ENCODE measurements at places on chromosomes 4 and X. TPM values are rescaled to one million over a fixed set of nuclear protein-coding genes. Genes with fewer than 3 reads are reported as not detected.

DNA sequence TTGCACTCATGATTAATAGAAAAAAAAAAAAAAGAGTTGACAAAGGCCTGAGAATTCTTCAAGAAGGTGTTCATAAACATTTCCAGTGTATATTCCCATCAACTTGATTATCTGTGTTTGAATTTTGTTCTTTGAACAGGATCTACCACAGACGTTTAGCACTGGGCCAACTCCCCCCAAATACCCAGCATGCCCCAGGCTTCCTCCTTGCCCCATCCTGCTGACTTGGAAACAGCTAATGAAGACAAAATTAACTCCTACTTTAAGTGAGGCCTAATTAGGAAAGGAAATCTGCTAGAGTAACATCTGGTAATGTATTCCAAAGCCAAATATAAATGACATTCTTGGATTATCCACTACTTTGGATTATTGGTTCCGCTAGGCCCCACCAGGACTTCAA lies 52.5 kb downstream of the PPARGC1A start:
- DNase-seq: no peak
- H3K36me3 ChIP-seq: no peaks in the 10 kb centered on the region
- H3K27ac ChIP-seq: no peak overlapping the region
- no peak overlapping the region for H3K4me3 ChIP-seq

Gene CXCL5
- not detected for total RNA-seq

DNA sequence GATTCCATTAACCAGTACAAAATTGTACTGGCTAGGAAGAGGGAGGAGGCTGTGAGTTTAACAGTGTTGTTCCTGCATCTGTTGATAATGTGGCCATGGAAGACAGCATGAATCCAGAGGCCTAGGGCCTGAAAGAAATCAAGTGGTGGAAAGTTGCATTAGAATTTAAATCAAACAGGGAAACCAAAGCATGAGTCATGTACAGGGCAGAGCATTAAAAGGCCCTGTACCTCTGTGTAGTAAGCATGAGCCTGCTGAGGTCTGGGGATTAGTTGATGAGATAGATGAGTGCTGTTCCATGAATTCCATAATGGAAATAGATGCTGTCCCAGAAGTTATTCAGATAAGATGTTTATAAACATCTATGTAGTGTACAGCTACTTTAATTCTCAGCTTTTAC lies 58.3 kb downstream of the MID1IP1 start:
- H3K36me3 ChIP-seq: no peaks in the 10 kb centered on the region
- H3K4me3 ChIP-seq: no peak overlapping the region
- H3K27me3 ChIP-seq: no peaks in the 10 kb centered on the region
- no peaks in the 10 kb centered on the region for H3K4me1 ChIP-seq
- DNase-seq: peak; percentile 41

DNA sequence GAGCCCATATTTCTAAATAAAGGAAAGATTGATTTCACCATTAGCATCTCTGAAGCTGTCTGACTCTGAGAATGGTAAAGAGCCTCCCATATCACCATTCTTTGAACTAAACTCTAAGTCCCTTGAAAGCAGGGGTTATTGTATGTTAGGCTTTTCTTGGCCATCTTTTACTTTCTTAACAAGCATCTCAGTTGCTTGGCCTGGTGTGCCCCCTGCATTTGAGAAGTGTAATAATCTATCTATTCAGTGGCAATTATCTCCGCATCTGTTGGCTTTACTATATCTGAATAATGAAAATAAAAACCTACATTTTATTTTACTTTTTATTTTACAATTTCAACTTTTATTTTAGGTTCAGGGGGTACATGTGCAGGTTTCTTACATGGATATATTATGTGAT lies 128.3 kb upstream of the ARMCX2 start:
- H3K27ac ChIP-seq: no peak overlapping the region
- no peak for DNase-seq
- H3K36me3 ChIP-seq: no peaks in the 10 kb centered on the region
- H3K27me3 ChIP-seq: no peaks in the 10 kb centered on the region

- no peaks in the 10 kb centered on the region for H3K36me3 ChIP-seq
- H3K4me1 ChIP-seq: no peaks in the 10 kb centered on the region
- no peak overlapping the region for H3K4me3 ChIP-seq
- DNase-seq: peak; percentile 43
Measured at GRCh38 chr4:4694296-4694772, 152.5 kb upstream of the STX18 start.

- H3K36me3 ChIP-seq: no peaks in the 10 kb centered on the region
- H3K4me3 ChIP-seq: no peak overlapping the region
- no peak for DNase-seq
- H3K27me3 ChIP-seq: no peaks in the 10 kb centered on the region
Measured at GRCh38 chr4:178553201-178553600, 1111.0 kb upstream of the AGA start.

Gene VSIG4
- total RNA-seq: not detected

DNA sequence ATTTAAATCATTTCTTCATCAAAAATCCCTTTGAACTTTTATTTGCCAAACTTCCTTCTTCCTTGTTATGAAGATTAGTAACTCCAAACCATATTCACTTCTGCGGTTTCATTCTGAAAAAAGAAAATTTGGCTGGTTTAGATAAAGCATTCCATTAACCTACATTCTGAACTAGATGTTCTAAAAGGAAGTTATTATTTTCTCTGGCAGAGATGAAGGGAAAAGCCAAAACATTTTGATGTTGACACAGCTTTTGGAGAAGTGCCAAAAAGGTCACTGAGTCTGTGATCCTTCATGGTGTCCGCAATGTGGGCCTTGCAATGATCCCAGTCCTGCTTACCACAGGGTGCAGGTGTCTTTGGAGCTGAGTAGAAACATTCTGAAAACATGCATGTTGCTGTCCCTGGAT lies 36.0 kb downstream of the CXCL8 start:
- no peak overlapping the region for H3K27ac ChIP-seq
- no peaks in the 10 kb centered on the region for H3K27me3 ChIP-seq
- no peaks in the 10 kb centered on the region for H3K36me3 ChIP-seq
- H3K4me1 ChIP-seq: peaks cover 16% of the 10 kb centered on the region
- no peak overlapping the region for H3K4me3 ChIP-seq

DNA sequence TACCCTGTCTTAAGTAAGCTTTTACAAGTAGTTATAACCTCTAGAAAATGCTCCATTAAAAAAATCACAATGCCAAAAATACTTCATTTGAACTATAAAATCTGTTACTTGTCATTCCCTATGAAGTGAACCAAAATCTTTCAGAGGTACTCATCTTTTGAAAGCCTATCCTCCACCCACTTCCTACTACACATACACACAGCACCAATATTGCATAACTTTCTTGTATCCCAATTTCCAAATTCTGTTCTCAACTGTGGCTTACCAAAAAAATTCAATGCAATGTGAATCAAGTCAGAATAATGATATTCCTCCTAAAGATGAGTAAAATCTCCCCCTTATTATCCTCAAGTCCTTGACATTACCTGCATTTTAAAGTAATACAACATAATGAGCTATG lies 15.9 kb downstream of the DHX15 start:
- peak; percentile 72 for DNase-seq
- H3K4me1 ChIP-seq: peaks cover 26% of the 10 kb centered on the region
- H3K4me3 ChIP-seq: no peak overlapping the region

Gene VCX2
- not detected for total RNA-seq

- no peak overlapping the region for H3K4me3 ChIP-seq
- no peak for DNase-seq
- H3K27me3 ChIP-seq: no peaks in the 10 kb centered on the region
- no peaks in the 10 kb centered on the region for H3K4me1 ChIP-seq
- no peaks in the 10 kb centered on the region for H3K36me3 ChIP-seq
Measured at GRCh38 chr4:25578432-25578831, 77.2 kb upstream of the SLC34A2 start.

DNA sequence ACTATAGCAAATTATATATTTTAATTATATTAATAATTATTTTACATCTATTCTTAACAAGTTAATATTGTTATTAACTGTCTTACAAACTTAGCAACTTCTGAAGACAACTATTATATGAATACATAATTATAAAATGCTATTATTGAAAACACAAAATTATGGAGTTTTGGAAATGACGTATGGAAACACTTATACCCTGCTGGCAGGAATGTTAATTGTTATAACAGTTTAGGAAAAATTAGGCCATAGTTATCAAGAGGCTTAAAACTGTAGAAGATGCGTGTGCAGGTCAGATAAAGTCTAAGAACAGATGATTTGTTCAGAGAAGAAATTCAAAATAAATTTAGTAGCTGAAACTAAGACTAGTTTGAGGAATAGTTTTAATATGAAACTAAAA lies 211.7 kb downstream of the FAT4 start:
- no peaks in the 10 kb centered on the region for H3K27me3 ChIP-seq
- H3K4me3 ChIP-seq: no peak overlapping the region
- H3K4me1 ChIP-seq: no peaks in the 10 kb centered on the region
- DNase-seq: peak; percentile 12

DNA sequence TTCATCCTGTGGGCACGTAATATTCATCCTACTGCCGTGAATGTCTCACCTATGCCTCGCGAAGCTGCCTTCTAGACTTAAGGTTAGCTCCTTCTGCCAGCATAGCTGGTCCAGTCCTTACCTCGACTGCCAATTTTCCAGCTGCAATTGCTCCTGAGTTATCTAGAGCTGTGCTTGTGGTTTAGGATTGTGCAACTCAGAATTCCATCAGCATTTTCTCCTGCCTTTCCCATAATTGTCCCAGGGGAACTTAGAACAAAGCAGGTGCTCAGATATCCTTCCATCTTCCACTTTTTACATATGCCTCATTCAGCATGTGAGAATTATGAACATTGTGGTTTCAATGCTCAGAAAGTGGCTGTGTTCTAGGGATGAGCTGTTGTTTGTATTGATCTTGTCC lies 131.4 kb upstream of the ADGRL3 start:
- no peaks in the 10 kb centered on the region for H3K4me1 ChIP-seq
- H3K4me3 ChIP-seq: no peak overlapping the region
- no peaks in the 10 kb centered on the region for H3K27me3 ChIP-seq
- no peak overlapping the region for H3K27ac ChIP-seq
- DNase-seq: no peak

DNA sequence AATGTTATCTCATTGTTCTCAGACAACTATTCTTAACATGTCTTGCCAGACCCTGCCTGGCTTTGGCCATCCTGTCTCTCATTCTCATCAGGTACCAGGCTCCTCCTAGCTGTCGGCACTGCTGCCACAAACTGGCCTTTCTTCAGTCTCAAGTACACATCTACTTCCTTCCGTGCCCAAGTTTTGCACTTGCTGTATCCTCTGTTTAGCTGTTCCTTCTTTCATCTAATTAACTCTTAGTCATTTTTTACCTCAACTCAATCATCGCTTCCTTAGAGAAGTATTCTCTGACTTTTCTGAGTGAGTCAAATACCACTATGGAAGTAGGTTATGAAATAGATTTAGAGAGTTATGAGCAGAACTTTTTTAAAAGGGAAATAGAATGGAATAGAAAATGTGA lies 19.7 kb downstream of the CXCL3 start:
- DNase-seq: no peak
- H3K4me3 ChIP-seq: no peak overlapping the region
- no peaks in the 10 kb centered on the region for H3K27me3 ChIP-seq
- H3K4me1 ChIP-seq: no peaks in the 10 kb centered on the region
- H3K27ac ChIP-seq: no peak overlapping the region
- H3K36me3 ChIP-seq: no peaks in the 10 kb centered on the region

Gene MGARP
- 2.4 TPM for total RNA-seq

DNA sequence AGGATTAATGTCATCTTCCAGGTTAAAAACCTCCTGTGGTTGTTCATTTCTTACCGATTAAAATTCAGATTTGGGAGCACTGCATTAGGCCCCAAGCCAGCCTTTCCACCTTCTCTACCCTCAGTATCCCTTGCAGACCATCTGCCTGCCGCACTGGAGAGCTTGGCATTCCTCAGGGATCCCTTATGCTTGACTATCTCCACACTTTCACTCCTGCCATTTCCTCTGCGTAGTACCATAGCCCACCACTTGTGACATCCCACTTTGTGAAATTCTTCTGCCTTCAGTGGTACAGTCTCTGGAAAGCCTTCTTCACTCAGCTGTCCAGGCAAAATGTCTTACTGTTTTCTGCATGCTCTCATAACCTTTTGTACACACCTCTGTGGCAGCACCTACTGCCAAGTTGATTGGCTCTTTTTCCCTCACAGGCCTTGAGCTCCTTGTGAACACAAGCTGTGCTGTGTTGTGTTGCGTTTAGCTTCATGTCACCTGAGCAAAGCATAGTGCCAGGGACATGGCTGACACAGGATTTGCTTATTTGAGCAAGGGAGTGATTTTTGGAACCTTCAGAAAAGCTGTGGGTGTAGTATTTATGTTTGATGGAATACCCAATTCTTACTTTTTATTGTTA lies 156.4 kb downstream of the ARX start:
- no peak overlapping the region for H3K27ac ChIP-seq
- no peaks in the 10 kb centered on the region for H3K4me1 ChIP-seq
- no peak for DNase-seq
- no peaks in the 10 kb centered on the region for H3K36me3 ChIP-seq
- H3K27me3 ChIP-seq: no peaks in the 10 kb centered on the region

- H3K27me3 ChIP-seq: no peaks in the 10 kb centered on the region
- H3K4me3 ChIP-seq: no peak overlapping the region
- H3K36me3 ChIP-seq: no peaks in the 10 kb centered on the region
- 0 out of 2 replicates have a peak, but pooled peaks cover 5% of the 10 kb centered on the region for H3K4me1 ChIP-seq
- no peak overlapping the region for H3K27ac ChIP-seq
Measured at GRCh38 chr4:157096439-157096838, 20.5 kb downstream of the GLRB start.

GRCh38 chrX:65900850-65901844 lies 138.7 kb downstream of the VSIG4 start:
- H3K27ac ChIP-seq: no peak overlapping the region
- no peak for DNase-seq
- H3K27me3 ChIP-seq: no peaks in the 10 kb centered on the region
- no peak overlapping the region for H3K4me3 ChIP-seq
- H3K36me3 ChIP-seq: no peaks in the 10 kb centered on the region

DNA sequence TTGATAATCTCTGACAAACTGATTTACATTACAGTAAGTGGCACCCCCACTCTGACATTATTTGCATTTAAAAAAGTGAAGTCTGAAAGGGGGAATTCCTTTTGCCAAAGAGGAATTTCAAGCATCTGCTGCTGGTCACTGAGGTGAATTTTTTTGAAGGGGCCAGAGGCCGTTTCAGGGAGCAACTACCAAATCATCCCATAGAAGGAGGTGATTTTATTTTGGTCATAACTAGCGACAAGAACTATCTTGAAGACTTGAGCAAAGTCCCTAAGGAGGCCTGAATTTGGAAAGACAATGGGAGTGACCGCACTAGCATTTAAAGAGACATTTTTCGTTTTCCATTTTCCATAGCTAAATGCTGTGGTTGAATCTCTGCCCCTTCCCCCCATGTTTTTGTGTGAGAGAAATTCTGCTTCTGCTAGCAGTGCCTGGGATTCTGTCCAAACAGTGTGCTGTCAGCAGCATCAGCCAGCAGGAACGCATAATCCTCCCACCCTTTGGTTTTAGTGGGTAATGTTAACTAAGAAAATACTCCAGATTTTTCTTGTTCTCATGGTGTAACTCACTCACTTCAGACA lies 110.1 kb upstream of the MED14 start:
- H3K36me3 ChIP-seq: no peaks in the 10 kb centered on the region
- H3K27me3 ChIP-seq: no peaks in the 10 kb centered on the region
- peak overlapping the region; percentile 49 for H3K4me3 ChIP-seq
- DNase-seq: peak; percentile 94
- peak overlapping the region; percentile 96 for H3K27ac ChIP-seq

Gene SYP
- 0.54 TPM for total RNA-seq

Gene SYTL4
- 4.6 TPM for total RNA-seq

GRCh38 chr4:55553441-55554201 lies 6.9 kb upstream of the CLOCK start:
- peak overlapping the region; percentile 73 for H3K4me3 ChIP-seq
- no peaks in the 10 kb centered on the region for H3K27me3 ChIP-seq
- H3K36me3 ChIP-seq: no peaks in the 10 kb centered on the region
- peak; percentile 84 for DNase-seq
- H3K27ac ChIP-seq: peak overlapping the region; percentile 49

Gene ZNF674
- total RNA-seq: 2.8 TPM

GRCh38 chrX:9538544-9539045 lies 73.7 kb downstream of the TBL1X start:
- no peak overlapping the region for H3K27ac ChIP-seq
- peaks cover 11% of the 10 kb centered on the region for H3K4me1 ChIP-seq
- no peaks in the 10 kb centered on the region for H3K36me3 ChIP-seq
- no peak overlapping the region for H3K4me3 ChIP-seq
- DNase-seq: no peak
